Spleen (tissue), 13 donors: ENCODE measurements at places on chromosomes 2 and 18.

DNA sequence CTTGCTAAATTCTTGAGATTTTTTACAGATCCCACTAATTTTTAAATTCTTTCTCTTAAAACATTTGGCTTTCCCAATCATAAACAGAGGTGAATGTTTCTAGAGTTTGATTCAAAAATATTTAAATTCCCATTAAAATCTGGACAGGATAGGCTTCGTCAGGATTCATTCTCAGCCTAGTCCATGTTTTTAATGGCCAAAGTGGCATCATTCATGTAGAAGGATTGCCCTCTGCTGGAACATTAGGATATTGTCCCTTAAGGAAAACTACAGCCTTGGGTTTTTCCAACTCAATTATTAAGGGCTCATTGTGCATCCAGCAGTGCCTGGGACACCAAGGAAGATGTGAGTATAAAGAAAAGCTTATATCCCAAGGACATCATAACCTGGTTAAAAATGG lies 71.7 kb downstream of the TPGS2 start:
- DNase-seq = no peak

GRCh38 chr2:121755237-121756111 lies at the start of gene TSN:
Gene TSN (plus strand): TSS chr2:121755651. CDS start chr2:121755780, 129 bp downstream.
- peak; percentile 100 for DNase-seq

GRCh38 chr2:219886615-219887014 lies 259.2 kb downstream of the SLC4A3 start:
- DNase-seq = no peak

- no peak for DNase-seq
These were observed 2.0 kb upstream of the CHRND start for GRCh38 chr2:232523682-232524597.

- DNase-seq = no peak
These were observed 168.4 kb downstream of the NDUFA10 start for GRCh38 chr2:239856620-239857285.

DNA sequence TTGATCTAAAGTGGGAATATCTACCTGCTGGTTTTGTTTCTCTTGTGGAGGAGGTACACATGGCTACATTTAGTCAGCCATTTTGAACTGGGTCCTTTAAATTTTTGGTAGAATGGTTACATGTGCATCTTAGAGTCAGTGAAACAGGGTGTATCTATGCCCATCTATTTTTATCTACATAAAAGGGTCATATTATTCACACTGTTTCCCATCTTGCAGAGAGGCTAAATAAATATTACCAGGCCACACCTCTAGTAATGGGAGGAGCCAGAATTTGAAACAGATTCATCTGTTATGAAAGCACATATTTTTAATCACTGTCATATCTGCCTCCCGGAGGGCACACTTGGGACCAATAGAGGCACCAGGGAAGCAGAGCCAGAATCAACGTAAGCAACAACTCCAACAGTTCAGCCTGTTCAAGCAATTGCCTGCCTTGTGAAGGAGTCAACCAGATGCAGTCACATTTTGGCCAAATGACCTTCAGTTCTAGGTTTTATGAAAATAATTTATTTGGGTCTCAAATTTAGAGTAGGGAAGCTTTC lies 376.8 kb downstream of the TSN start:
- no peak for DNase-seq

DNA sequence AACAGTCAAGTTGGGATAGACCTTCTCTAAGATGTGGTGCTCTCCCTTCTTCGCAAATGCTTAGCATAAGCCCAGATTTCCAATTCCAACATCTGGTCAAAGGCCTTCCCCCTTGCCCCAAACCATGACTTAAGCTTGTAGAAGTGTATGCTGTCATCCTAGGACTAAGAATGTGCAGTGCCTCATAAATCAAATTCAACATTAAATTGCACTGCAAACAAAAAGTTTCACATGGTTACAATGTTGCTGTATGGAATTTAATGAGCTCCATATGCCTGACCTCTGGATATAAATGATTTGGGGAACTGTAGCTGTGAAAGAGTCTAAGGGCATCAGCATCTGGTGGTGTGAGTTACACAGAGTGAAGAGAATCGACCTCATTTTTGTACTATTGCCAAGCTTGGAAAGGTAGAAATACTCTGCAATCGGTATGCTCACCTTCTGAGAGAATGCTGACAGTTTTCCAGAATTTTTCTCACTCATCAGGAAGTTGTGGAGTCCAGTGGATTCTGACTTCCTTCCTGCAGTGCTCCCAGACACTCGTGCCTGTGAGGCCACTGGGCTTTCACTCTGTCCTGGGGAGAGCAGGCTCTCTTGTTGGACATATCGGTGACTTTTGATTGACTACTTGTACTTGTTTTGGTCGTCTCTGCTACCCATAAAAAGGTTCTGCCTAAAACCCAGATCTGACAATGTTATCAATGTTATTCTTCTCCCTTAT lies 40.6 kb downstream of the FASTKD2 start:
- no peak for DNase-seq

GRCh38 chr2:221574231-221574570 lies 2.1 kb upstream of the EPHA4 start:
- no peak for DNase-seq

DNA sequence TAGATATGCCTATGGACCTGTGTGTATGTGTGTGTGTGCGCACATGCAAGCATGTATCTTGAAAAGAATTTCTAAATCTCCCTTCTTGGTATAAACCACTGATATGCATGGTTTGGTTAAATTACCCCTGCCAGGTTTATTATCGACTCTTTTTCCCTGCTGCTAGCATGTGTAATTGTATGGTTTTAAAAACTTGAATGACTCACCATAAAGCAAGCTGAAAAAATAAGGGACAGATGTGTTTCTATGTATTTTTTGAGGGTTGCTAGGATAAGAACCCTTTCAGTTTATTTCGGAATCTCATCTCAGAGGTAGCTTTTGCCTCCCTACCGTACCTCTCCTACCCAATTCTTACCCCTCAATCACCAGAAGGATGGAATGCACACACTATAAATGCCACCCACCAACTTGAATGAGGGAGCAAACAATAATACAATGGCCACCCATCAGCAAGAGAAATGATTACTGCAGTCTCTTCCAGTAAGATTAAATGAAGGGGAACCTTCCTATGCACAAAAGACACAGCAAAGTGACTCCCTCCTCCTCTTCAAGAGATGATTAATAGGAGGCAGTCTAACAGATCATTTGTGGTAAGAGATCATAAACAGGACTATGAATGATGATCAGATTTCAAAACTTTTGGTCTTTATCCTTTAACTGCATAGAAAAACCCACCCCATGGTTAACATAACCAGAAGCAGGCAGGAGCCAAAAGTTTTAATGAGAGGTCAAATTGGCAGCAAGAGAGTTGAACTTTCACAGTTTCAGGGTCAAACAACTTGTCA lies 357.2 kb downstream of the SATB2 start:
- DNase-seq = no peak

DNA sequence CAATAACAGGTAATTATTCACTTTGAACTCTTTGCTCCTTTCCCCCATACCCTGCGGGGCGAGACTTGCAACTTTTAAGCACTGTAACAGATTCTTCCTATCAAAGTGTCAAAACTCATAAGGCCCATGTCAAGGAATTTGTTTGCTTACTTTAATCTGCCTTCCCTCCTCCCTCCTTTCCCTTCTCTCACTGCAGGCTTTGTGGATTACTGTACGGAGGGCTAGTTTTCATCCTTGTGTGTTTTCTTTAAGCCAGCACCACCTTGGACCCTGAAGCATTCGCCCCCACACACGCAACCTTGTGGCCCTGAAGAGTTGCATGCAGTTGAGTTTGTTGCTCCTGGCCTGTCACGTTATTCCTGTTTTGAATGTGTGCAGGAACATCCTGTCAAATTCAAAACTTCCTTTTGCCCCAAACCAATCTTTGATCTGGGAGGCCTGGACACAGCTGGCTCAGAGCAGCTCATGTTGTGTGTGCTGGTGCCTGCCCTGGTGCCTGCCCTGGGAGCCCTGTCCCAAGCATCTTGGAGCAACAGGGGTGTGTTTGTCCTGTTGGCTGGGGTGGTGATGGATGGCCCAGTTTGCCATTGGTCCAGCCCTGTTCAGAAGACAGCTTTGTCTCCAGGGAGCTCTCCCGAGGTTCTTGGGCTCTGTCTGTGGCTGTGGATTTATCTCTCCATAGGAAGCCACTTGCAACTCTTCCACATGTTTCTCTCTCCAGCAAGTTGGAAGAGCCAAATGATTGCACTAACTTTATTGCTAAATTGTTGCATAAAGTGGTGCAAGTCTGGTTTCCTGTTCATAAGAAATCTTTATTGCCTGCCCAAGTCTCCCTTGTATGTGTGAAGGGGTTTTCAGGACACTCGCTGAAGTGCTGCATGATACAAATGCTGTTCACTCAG lies 199.6 kb downstream of the VAPA start:
- no peak for DNase-seq

DNA sequence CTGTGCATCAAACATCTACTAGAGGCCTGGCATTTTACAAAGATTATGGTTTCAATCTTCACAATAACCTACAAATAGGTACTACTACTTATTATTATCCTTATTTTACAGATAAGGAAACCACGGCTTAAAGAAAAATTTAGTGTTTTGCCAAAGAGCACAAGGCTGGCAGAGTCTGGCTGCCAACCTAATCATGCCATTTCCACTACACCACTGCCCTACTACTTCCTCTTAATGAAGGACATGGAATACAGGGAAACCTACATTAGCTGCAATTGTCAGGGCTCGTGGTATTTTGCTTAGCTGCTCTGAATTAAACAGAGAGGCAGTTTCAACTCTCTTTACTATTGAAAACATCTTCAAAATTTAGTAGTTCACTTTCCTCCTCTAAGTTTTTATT lies 5.9 kb downstream of the MBOAT2 start:
- DNase-seq = no peak

GRCh38 chr18:35605686-35606417 lies 24.3 kb downstream of the GALNT1 start:
- DNase-seq = no peak

GRCh38 chr18:32042337-32042736 lies 23.7 kb downstream of the RNF125 start:
- DNase-seq = no peak

GRCh38 chr2:86557836-86558235 lies 5.4 kb downstream of the CHMP3 start:
- DNase-seq = no peak

DNA sequence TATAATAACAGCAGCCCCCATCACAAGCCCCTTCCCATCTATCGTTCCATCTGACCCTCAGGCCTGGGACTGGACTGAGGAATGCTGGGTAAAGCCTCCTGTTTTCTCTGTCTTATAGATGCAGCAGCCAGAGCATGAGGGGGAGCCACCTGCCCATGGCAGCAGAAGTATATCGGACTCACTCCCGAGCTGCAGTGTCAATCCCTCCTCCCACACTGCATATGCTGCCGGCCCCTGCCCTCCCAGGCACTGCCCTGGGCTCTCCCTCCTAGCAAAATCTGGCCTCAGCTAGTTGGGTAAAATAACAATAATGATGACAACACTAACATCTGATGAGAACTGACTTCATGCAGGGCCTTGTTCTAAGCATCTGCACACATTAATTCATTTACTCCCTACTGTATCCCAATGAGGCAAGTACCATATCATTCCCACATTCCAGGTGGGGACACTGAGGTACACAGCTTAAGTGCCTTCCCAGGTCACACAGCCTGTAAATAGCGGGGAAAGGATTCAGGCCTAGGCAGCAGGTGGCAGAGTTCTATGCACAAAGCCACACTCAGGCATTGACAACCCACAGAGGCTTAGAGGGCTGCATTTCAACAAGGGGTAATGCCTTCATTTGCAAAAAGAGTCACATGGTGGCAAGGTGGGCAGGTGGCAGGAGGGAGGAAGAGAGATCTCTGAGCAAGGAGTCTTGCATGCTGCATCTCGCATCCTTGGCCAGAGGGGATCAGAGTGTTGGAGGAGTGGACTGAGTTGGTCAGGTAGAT lies 190.0 kb downstream of the ZBTB7C start:
- DNase-seq = no peak

DNA sequence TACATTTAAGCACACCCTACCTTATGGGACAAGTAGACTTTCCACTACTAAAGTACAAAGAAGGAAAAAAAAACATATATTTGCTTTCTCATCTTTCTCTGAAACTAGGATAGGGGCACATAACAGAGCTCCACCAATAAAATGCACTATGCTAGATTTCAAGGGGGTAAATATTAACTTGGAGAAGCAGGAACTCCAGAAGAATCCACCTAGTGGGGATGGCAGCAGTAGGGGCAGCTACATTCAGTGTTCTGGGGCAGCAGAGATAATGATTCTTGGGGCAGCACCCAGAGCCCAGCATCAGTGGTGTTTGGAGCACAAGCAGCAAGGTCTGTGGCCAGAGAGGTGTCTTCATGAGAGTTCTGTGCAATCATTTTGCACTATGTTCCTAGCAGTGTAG lies 64.7 kb downstream of the DTNB start:
- no peak for DNase-seq
